ENCODE measurements at places on chromosomes 5 and 9.

DNA sequence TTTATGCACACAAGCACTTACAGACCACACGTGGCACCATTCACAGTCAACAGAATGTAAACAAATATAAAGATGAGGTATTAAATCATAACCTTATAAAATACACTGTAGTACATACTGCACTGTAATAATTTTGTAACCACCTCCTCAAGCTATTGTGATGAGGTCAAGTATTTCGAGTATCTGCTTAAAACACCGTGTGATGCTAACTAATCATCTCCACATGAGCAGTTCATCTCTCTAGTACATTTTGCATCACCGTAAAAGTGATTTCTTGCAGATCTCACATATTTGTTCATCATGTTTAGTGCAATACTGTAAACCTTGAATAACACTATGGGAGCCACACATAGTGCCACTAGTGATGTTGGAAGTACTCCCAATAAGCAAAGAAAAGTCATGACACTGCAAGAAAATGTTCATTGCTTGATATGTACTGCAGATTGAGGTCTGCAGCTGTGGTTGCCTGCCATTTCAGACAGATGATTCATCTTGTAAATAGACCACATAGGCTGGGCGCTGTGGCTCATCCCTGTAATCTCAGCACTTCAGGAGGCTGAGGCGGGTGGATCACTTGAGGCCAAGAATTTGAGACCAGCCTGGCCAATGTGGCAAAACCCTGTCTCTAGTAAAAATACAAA, 44.3 kb downstream of the FOXB2 start:
- no peak for DNase-seq

- DNase-seq: no peak
Observed at GRCh38 chr5:31770998-31771397, 132.1 kb downstream of the PDZD2 start.

GRCh38 chr9:100063185-100063584, 35.6 kb downstream of the ERP44 start:
- no peak for DNase-seq

GRCh38 chr9:128144239-128145181, 4.7 kb upstream of the LCN2 start:
- peak; percentile 8 for DNase-seq

DNA sequence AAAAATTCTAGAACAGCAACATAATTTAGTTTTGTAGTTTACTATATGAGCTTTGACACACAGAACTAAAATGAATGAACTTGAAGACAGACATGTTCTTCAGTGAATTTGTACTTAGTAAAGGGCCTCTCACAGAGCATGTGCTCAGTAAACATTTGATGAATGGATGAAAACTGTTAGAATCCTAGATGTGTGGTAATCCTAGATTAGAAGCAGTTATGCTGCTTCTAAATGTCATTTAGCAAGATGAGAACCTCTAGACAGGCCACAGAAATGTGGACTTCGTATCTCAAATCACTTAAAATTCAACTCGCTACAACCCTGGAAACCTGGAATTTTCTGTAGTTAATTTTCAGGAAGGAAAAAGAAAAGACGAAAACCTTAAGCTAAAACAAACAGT, 8.5 kb downstream of the GOLPH3 start:
- DNase-seq: no peak

DNA sequence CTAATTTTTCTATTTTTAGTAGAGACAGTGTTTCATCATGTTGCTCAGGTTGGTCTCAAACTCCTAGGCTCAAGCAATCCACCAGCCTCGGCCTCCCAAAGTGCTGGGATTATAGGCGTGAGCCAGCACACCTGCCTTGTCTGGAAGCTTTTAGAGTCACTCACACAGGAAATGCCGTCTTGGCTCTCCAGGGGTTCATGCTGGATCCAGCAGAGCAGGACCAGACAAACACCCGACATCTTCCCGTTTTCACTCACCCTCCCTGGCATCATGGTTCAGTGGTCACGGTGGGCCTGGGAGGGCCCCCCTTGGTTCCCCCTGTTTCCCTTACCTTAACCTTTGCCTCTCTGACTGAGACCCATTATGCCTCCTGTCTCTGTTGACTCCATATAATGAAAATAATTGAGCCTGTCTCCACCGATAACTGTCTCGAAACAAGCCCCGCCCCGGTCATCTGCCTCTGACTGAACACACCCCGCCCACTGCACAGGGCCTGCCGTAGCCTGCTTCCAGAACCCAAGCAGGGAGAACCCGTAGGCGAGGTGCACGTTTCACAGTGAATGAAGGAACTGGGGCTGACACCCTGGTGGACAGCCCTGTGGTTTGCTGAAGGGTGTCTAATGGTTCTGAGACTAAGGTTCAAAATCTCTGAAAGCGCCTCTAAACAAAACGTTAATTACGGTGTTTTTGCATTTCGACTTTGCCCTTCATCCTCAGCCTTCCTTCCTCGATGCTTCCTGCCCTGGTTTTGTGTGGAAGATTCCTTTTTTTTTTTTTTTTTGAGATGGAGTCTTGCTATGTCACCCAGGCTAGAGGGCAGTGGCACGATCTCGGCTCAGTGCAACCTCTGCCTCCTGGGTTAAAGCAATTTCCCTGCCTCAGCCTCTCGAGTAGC, 39.7 kb upstream of the SPRY4 start:
- peak; percentile 63 for DNase-seq

- no peak for DNase-seq
Observed at GRCh38 chr5:10565785-10566542, 2.1 kb downstream of the ANKRD33B start.

DNA sequence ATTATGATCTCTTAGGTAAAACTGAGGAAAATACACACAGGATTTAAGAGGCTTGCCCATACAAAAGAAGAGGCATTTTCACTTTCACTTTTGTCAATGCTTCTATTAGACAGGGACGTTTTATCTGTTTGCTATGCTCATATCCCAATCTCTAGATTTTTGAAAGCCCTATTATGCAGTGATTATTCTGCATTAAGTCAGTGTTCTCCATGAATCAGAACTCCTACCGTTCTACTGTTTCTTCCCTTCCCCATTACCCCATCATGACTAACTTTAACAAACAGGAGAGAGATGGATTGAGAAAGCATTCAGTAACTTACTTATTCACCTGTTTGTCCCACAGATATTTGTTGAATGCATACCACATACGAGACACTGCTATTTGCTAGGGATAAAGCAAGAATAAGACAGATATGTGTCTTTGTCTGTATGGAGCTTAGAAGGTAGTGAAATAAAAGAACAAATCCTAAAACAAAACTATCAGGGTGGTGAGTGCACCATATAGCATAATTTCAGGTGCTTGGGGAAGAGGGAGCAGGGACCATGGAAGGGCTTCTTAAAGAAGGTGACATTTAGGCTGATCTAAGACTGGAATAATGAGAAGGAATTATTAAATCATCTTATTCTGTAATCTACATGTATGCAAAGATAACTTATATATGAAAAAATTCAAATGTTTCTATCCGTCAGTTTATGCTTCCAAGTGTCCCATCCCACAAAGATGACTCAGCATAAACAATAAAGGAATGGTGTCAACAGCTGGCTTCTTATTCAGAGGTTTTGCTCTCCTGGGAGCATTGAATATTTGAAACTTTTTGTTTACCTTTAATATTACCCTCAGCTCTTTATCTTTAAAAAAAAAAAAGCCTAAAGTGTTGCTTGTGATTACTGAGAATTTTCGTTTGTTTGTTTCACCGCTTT, 328.1 kb downstream of the HINT1 start:
- DNase-seq: no peak

DNA sequence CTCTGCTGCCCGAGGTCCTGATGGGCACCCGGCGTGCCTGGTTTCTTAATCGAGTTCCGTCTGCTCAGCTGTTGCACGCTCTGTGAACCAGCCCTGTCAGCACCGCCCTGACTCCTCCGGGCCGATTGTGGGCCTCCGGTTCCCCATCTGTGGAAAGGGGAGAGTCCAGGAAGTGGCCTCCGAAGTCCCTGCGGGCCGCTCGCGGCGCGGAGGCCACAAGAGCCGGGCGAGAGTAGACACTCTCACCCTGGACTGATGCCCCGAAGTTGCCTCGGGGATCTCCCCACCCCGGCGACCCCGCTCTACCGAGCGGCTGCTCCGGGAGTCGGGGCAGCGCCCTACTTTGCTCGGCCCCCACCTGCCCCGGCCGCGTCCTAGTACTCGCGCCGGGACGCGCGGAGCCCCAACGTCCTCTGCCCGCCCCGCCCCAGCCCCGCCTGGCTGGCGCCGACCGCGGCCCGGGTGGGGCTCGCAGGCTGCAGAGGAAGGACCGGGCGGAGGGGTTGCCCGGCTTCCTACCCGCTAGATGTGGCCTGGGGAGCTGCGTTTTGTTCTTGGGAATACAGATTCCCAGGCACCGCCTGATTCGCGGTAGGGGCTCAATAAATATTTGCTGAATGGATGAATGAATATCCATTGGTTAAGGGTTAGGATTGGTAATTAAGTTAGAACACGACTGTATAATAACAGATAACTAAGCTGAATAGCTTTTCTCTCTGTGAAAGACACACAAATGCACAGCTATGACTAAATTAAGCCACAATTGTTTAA, 935 bp upstream of the ZNF367 start:
- DNase-seq: peak; percentile 82

DNA sequence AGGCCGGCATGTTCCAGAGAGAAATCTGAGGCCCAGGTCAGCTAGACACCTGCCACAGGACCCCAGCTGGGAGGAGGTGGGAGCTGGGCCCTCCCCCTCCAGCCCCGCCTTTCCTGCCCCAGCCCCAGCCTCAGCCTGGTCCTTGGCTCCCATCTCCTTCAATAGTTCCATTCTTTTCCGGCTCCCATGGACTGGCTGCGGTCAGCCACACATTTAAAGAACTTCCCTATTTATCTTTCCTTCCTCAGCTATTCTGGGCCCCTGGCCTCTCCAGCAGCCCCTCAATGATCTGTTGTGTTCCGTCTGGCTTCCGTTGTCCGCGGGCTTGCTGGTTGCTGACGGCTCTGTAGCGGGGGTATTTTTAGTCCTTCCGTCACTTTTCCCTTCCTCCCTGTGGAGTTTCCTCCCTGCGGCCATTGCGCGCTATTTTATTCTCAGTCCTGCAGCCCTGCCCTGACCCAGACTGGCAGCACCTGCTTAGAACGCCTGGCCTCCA, 73.8 kb downstream of the AMBP start:
- DNase-seq: no peak
